Stimulated activated CD8-positive, alpha-beta memory T cell treated with anti-CD3 and anti-CD28 coated beads, Interleukin-4, amount 100 ng/mL, for 1 hour (primary cell): ENCODE measurements at places on chromosomes 1 and 21.

- DNase-seq: no peak
These were observed 26.9 kb downstream of the CDK18 start for GRCh38 chr1:205531191-205532025.

- no peak for DNase-seq
These were observed 58.6 kb downstream of the IL23R start for GRCh38 chr1:67224856-67225255.

- no peak for DNase-seq
These were observed 58.0 kb downstream of the OLFM3 start for GRCh38 chr1:101938681-101939080.

GRCh38 chr1:98045211-98045766 lies 124.5 kb upstream of the DPYD start:
- DNase-seq: no peak

GRCh38 chr1:151221616-151222015 lies 23.3 kb downstream of the PIP5K1A start:
- DNase-seq: no peak

DNA sequence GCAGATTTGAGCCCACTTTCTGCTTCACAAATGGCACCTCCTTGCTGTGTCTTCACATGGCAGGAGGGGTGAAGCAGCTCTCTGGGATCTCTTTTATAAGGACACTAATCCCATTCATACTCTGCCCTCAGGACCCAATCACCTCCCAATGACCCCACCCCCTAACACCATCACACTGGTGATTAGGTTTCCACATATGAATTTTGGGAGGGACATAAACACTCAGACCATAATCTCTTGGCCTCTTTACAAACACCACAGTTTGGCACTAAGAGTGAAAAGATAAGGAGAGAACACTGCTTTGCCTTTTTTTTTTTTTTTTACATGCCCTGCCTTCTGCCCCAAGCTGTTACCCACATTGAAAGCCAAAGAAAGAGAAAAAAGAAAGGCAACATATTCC lies 166.2 kb upstream of the NFIA start:
- DNase-seq: no peak

DNA sequence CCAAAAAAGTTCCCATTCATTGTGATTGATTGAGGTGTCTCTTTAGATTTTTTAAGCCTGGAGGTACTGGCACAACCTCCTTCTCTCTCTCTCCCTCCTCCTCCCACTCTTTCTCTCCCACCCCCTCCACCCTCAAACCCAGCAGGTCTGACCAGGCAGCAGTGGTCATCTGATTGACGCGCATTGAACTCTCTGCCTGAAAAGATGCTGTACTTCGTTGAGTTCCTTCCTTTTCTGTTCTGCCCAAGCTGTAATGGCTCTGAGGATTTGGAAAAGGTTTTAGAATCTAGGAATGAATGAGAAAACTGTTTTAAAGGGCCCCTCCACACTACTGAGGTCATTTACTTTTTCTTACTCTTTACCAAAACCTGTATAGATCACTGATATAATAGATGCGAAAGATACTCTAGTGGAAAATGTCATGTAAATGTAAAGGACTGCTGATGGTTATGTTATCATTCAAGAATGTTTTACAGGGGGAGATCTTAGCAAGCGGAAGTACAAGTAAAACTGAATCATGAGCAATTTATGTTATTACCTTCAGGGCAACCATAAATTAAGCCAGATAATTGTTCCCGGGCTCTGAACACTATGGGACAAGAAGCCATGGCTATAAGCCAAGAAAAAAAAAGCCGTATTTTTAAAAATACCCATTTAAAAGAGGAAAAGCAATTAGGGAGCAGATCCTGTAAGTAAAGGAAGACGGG lies 25.2 kb upstream of the DYRK1A start:
- no peak for DNase-seq

GRCh38 chr21:15850645-15851044 lies 120.9 kb downstream of the USP25 start:
- no peak for DNase-seq

DNA sequence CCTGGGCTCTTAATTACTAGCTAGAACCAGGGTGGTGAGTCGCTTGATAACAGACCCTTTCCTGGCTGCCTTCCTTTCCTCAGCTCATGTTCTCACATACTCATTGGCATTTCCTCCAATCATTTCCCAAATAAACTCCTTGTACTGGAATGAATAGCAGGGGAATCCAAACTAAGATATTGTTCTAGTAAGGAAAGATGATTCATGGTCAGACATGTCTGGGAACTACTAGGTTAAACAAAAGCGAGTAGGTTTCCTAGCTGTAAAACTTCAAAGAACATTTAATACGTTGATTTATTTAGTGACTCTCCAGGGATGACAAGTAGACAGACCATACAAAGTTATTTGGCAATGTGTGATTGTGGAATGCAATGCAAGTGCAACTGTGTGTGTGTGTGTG lies 121.2 kb upstream of the KCNJ6 start:
- no peak for DNase-seq

- DNase-seq: no peak
These were observed 125.0 kb downstream of the AKT3 start for GRCh38 chr1:243725075-243725474.

- DNase-seq: no peak
These were observed 301.3 kb downstream of the NPHP4 start for GRCh38 chr1:5690898-5691297.

- no peak for DNase-seq
These were observed 44.2 kb downstream of the ACOT7 start for GRCh38 chr1:6349254-6349943.

GRCh38 chr1:90973897-90974798 lies 47.7 kb downstream of the ZNF644 start:
- no peak for DNase-seq

DNA sequence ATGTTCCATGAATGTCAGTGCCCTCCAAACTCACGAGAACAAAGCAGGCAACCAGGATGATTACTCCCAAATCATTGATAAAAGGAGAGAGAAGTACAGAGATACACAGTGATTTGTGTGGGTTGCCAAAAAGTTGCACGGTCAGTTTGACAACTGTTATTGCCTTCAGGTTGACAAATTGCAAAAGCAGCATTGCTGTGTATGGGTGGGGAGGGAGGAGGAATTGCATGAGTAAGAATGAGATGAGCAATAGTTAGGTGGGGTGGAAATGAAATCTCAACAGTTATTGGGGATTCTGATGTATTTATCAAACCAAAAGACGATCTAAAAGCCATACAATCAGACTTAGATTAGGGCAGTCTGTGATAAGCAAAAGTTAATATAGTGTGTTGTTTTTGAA lies 93.7 kb downstream of the NTMT2 start:
- DNase-seq: no peak
